ENCODE measurements at places on chromosomes 7 and 10.

DNA sequence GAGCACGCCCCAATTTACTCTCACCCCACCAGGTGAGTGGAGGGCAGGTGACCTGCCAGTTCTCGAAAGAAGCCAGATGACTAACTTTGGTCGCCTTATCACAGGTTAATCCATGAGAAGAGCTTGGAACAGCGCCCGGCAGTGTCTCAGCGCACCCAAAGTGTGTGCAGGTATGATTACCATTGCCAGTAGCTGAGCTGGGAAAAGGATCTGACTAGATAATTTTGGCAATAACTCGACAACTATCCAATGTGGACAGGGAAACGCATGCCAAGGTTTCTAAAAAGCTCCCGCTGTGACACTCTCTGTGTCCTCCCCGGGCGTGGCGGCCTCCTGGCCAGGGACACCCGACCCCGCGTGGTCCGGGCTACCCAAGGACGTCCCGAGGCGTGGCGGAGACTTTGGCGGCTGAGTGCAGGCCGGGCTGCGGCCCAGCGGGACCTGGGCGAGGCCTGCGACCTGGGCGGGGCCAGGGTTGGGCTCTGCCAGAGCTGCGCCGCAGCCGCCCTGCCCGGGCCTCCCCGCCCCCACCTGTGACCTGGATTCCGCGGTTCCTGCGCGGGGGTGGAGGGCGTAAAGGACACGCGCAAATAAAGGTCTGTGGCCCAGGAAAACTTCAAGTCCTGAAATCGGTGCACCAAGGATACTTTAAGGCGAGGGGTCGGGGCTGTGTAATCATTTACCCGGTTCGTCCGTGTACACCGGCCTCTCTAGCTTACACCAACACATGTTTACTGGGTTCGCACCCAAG lies 13.7 kb upstream of the WAPL start:
- DNase-seq, result peak; percentile 68

DNA sequence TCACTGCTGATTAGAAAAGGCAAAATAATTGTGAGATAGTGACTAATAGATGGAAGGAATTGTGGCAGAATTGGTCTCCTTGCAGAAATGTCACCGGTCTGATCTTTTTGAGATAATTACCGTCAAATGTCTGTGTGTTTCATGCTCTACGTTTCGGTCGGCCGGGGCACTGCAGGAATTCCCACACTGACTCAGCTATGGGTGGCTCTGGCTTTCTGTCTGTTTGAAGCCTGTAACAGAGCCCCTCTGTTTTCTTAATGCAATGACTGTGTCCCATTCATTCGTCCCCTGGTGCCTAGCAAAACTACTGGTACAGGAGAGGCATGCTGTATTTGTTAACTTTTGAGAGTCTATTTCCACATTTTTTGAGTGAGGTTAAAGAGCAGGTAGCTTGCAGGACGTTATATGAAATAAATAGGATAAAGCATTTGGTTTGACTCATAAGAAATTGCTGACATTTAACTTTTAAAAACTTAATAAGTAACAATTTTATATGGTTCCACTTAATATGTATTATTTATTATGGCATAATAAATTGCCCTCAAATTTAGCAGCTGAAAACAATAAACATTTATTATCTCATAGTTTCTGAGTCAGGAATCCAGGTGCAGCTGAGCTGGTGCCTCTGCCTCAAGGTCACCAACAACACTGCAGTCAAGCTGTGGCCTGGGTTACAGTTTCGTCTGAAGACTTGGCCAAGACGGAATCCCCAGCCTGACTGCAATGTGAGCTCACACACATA lies 53.3 kb upstream of the CTBP2 start:
- no peak for DNase-seq

GRCh38 chr7:47577321-47577919 lies 4.5 kb downstream of the TNS3 start:
- DNase-seq, result no peak

GRCh38 chr10:88156341-88156740 lies 292.9 kb downstream of the PTEN start:
- no peak for DNase-seq

DNA sequence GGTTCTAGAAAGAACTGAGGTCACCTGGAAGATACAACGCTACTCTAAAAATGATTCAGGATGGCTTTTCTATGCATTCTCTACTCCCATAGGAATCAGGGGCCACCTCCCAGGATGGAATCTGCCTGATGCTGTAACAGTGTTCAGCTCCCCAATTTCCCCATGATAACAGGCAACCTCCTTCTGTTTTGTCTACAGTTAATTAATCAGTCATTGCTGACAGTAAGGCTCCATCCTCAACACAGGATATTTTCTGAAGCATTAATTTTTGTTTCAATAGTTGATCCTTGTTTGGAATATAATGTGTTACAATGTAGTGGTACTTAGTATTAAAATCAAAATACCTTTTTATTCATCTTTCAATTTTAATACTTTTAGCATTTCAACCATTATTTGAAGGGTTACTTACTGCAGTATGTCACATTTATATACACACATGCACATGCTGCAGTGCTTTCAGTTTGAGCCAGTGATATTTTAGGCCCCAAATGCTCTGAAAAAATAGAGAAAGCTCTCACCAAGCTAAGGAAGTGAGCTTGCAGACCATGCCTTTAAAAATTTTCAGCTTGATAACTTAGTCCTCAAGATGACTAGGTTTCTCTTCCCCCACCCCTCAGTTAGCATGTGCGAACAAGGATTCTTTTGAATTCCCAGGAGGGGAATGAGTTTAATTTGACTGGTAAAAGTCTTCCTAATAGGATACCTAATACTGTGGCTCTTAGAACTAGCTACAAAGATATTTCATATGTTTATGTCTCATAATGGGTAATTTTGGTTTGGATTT lies 592 bp upstream of the PIK3CG start:
- DNase-seq, result no peak

Data from right kidney (tissue), 9 donors.